ENCODE measurements at places on chromosomes 5 and 9.
A peak's percentile ranks its signal among the peaks of the same experiment; 100 is the strongest.

GRCh38 chr9:99954819-99955218 is 48.4 kb downstream of the STX17 start:
- no peak for DNase-seq

DNA sequence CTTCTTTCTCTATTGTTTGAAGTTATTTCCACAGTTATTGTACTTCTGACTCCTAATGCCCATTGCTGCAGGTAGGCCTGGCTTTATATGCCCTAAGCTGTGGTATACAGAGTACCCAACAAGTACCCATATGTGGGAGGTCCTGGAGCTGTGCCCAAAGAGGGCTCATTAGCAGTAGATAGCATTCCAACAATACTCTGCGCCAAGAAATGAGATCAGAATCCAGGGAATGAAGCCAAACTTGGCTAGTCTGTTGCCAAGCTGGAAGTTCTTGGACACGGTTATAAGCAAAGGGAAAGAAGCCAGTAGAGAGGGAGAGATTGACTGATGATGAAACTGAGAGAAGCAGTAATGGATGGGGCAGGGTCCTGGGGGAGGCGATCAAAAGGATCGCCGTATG is 29.7 kb upstream of the FAM169A start:
- peak; percentile 26 for DNase-seq

DNA sequence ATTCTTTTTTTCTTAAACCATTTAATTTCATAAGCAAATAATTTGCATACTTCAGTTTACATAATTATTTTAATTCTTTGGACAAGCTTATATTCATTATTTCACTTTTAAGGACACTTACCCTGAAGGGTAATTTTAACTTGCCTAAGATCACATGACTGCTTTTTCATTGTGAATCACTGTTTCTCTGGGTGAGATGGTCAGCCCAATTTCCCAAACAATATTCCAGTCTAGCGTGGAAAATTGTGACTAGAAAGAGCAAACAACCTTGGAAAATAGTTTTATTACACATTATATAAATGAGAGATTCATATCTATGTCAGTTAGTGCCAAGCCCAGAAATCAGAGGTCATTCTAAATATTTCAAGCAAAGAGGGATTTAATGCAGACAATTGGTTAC is 21.4 kb upstream of the JAKMIP2 start:
- no peak for DNase-seq

- DNase-seq, result no peak
Measured at GRCh38 chr9:129841071-129841470, 5.8 kb downstream of the USP20 start.

- DNase-seq, result no peak
Measured at GRCh38 chr5:177392765-177393164, 7.7 kb downstream of the PFN3 start.

DNA sequence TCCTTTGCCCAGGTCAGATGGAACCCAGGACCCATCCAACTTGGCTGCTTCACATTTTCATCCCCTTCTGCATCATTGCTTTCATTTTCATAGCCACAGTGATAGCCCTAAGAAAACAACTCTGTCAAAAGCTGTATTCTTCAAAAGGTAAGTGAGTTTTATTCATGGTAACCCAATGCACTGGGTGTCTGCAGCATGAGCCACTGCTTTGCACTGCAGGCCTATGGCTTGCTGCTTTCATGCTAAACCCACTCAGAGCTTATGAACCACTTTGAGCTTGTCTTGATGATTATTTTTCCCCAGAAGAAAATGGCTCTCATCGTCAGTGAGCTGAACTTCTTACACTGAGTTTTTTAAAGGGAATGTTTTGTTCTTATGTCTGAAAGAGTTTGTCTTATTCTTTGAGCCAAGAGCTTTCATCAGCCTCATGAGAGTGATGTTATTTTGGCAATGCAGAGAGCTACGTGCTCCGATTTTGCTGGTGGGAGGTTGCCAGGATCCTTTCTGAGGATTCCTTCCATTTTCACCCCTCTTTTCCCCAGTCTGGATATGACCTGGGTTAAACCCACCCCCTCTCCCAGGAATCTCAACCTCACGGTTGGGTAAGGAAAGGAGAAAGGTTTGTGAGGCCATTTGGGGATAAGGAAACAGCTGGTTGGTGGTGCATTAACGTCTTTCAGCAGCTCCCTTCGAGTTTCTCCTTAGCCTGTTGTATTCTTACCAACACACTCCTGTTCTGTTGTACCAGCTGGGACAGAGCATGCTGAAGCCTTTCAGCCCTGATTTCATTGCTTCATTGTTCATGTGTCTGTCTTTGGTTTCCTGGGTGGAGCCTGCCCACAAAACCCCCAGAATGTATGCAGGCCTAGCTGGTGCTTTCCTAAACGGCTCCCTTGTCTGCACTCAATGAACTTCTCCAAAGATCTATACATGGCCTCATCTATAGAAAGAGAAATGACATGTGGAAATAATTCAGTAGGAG is 47.6 kb downstream of the PDCD1LG2 start:
- no peak for DNase-seq

- no peak for DNase-seq
Measured at GRCh38 chr5:65382582-65382981, 99.1 kb downstream of the ADAMTS6 start.

- no peak for DNase-seq
Measured at GRCh38 chr5:32358611-32359010, 45.9 kb upstream of the MTMR12 start.

DNA sequence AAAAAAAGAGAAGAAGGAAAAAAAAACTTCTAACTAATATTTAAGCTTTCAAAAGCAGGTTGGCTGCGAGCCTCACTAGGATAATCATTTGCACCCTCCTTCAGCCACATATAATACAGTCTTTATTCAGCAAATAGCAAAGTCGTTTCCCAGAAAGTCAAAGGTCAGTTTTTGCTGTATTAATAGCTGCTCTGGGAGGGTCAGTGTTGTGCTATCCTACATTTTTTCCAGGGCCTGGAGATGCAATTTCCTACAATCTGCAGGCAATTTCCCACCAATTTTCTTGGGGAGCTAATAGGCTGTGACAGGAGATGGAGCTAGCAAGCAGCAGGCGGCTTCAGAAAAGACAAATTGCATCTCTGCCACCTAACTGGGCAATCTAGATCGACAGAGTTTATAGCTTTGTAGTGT is 136.8 kb downstream of the TLE1 start:
- DNase-seq, result no peak

DNA sequence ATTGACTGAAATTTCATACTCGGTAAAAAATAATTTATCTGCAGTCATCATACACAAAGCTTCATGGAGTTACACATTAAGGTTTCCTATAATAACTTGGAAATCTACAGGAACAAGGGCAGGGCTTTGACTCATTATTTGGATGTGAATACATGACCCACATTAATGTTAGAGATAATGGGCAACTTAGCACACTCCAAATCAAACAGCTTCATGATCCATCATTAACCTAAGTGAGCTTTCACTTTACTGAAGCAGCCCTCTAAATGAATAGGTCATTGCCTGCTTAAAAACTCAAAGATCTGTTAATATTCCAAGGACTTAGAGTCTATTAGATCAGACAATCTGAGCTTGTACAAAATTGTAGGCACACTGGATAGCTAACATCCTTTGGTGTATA is 9.0 kb downstream of the CDH12 start:
- no peak for DNase-seq

DNA sequence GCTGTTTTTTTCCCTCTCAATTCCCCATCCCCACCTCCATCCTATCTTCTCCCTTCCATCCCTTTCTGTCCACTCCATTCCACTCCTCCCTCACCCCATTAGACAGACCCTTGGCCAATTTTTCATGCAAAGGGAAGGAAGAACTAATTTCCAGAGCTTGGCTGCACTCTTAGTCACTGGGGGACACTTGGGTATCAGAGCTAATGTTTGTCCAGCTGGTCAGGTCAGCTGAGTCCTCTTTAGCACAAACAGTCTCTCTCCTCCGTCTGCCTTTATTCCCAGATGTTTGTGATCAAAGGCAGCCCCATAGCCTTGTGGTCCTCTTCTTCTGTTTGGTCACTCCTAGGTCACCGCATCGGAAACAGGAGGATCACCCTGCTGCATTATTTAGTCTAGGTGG is 148.5 kb downstream of the NMUR2 start:
- DNase-seq, result no peak

DNA sequence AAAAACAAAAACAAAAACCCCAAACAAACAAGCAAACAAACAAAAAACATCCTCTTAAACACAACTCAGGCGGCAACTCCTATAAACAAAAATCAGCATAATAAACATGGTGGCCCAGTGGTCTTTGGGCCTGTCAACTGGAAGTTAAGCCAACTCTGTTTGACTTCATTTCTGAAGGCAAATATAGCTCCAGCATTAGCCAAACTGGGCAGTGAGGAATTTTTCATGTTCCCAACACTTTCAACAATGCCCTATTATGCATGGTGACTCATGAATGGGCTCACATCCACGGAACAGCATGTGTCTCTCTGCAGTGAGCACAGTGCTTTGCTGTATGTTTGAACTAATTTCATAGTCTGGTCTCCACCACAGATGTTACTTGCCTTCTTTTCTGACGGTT is 143.9 kb upstream of the STC2 start:
- DNase-seq, result peak; percentile 66

- no peak for DNase-seq
Measured at GRCh38 chr5:170393235-170393634, 4.1 kb upstream of the KCNMB1 start.

DNA sequence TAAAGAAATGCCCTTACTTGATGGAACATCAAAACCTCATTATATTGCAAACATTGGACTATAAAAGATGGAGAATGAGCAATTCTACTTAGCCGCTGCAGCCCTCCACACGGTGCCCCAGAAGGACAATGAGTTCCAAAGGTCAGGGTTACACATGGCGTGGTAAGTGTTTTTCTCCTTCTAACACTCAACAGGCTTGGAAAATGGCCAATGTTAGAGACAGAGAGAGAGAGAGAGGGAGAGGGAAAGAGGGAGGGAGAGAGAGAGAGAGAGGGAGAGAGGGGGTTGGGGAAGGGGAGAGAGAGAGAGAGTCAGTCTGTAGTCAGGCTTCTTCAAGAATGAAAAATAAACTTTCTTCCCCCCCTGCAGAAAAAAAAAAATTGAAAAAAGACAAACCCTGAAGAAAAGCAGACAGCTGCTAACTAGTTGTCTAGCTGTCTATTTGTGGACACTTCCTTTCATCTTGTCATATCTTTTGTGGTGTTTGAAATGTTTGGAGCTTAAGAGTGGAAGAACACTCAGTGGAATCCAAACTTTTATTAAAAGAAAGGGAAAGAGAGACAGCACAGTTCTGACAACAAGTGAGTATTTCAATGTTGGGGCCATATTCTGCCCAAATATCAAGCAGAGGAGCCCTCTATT is 324.8 kb downstream of the TMEM38B start:
- DNase-seq, result no peak

DNA sequence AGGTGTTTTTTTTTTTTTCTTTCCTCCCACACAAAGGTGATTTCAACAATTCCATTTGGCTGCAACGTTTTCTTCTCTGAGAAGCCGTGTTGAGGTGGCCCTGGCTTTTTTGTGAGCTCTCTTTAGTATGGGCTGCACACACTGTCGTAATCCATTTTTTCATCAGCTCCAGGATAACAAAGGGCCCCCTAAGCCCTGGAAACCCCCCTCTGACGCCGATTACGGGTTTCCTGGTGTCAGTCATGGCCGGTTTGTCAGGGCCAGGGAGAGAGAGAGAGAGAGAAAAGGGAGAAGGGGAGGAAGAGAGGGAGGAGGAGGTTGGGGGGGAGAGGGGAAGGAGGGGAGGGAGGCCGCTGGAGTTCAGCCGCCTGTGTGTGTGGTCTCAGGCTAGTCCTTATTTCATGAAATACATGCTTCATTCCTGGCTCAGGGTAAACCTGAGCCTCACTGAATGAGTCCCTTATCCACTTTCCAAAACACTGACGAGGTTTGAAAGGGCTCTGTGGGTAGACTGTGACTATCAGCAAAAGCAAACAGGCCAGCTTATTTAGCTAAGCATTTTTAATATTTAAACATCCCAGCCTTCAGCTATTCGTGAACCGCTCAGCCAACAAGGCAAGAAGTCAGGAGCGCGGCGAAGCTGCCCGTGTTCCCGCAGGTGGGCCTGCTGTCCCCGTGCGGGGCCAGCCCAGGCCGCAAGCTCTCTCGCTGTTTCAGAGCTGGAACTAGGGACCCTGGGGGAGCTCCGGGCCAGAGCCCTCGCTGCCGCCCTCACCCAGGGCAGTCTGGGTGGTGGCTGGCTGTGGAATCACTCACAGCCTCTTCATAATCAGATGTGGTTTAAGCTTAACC is 172.8 kb downstream of the ERCC6L2 start:
- peak; percentile 67 for DNase-seq

GRCh38 chr5:67844924-67845323 is 370.6 kb upstream of the PIK3R1 start:
- DNase-seq, result no peak

- no peak for DNase-seq
Measured at GRCh38 chr9:77546376-77546950, 101.7 kb downstream of the GNA14 start.

- DNase-seq, result no peak
Measured at GRCh38 chr5:65440456-65440855, 41.3 kb downstream of the ADAMTS6 start.

DNA sequence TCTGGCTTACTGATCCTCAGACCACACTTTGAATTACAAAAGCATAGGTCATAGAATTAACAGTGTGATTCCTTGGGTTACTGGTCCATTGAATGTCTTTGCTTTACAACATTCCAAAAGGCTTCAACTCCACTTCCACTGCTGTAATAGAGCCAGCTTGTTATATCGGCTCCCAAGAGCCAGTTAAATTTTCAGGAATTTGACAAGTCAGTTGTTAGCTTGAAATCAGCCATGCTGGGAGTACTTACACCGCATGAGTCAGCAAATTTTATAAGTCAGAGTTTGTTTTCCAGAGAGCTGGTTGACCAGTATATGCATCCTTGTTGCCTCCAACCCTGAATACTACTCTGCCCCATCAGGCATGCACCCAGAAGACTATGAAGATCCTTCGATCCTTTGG is 73.1 kb downstream of the FOXB2 start:
- DNase-seq, result no peak

GRCh38 chr9:102038006-102038405 is 299.6 kb upstream of the GRIN3A start:
- no peak for DNase-seq

GRCh38 chr5:107930092-107930491 is 259.4 kb upstream of the EFNA5 start:
- no peak for DNase-seq

- DNase-seq, result no peak
Measured at GRCh38 chr9:136603216-136603615, 57.4 kb upstream of the NOTCH1 start.

GRCh38 chr5:142290577-142291299 is 34.1 kb downstream of the SPRY4 start:
- DNase-seq, result no peak

- no peak for DNase-seq
Measured at GRCh38 chr9:114450833-114451706, 54.2 kb downstream of the WHRN start.

GRCh38 chr9:131668439-131669268 is 71.2 kb downstream of the RAPGEF1 start:
- no peak for DNase-seq

GRCh38 chr5:77627869-77628674 is 10.4 kb downstream of the OTP start:
- no peak for DNase-seq

DNA sequence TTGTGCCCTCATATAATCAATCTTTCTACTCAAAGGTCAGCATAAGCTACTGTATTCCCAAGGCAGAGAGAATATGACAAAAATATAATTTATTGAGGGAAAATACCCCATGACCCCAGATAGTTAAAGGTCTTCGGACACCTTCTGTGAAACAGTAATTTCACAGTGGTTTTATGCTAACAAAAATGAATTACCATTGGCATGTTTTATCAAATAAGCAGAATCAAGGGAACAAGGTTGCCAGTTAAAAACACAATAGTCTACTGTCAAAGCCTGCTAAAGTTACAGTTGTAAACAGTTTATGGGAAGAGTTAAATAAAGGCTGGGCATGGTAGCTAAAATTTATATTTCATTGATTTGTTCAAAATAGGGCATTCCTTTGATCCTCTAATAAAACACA is 154.3 kb downstream of the GIN1 start:
- DNase-seq, result no peak
